ENCODE measurements at places on chromosomes 2 and 18. TPM values are rescaled to one million over a fixed set of nuclear protein-coding genes. Genes with fewer than 3 reads are reported as not detected.

DNA sequence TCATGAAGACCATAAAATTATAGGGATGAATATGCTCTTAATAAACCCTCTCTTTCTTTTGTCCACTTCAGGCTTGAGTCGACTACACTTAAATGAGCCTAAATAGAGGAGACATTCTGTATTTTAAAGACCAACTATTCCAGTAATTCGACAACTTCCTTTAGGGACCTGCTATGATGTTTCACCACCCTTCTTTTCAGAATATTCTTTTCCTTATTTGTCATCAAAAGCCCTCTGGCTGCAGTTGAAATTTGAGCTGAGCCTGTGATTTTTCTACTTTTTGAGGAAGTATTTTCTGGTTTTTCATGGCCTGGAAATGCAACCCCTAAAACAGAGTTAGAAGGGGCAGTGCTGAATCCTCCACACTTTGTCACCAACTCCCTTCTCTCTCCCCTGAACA lies 287.0 kb downstream of the EPHA4 start:
- DNase-seq, result no peak

- DNase-seq, result peak; percentile 28
Observed at GRCh38 chr2:222319586-222320435, 21.0 kb upstream of the PAX3 start.

DNA sequence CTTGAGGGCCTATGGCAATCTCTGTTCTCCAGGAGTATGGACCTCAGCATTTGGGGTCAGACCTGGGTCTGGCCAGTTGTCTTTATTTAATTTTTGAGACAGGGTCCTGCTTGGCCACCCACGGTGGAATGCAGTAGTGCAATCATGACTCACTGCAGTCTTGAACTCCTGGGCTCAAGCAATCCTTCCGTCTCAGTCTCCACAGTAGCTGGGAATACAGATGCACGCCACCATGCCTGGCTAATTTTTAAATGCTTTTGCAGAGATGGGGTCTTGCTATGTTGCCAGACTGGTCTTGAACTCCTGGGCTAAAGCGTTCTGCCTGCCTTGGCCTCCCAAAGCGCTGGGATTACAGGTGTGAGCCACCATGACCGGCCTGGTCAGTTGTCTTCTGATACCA lies 46.4 kb upstream of the INHBB start:
- no peak for DNase-seq

DNA sequence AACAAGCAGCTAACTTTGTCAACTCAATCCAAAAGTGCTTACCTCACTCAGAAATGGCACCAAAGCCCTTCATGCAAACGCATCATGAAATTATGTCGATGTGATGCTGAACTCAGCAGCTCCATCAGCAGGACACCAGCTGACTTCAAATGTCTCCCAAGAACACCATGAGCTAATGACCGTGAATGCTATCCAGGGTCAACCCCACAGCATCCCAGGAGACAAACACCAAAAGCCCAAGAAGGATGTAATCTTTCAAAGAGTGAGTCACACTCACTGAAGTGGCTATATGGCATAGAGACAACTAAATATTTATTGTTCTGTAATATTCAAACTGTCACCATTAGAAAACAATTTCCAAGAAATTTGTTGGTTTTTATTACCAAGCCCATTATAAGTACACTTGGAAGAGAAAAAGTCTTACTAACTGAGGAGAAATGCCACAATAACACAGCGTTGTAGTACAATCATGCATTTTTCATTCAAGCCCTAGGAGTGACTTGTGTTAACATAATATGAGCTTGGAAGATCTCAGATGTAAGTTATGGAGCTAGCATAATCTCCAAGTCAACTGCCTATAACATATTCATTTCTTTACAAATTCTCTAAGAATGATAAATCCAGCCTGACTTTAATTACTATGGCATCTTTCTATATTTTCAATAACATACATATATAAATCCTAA lies 165.0 kb upstream of the CCDC68 start:
- DNase-seq, result no peak

DNA sequence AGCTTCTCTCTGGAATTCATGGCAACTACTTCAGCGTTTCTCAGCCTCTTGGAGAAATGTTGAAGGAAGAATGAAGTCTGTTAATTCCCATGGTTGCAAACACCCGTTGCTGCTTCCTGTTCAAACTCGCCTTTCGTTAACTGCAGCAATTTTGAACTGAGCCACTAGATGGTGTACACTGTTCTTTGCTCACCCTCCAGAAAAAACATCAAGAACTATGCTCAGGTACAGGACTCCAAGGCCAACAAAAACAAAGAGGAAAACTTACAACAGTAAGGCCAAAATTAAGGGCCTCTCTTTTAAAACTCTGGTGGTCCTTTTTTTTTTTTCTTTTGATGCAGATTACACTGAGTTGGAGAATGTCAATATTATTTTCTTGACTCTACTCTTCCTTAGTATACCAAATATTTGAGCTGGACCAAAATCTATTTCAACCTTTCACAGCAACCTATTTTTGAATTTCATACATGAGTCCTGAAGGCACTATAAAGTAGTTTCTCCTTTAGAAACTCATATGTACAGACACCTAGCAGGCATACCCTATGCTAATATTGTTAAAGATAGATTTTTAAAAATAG lies 58.2 kb downstream of the KLHL14 start:
- DNase-seq, result no peak

The CERKL gene
- total RNA-seq, result 0.37 TPM
